ENCODE measurements at places on chromosomes 11 and 22.
A peak's percentile ranks its signal among the peaks of the same experiment; 100 is the strongest.

DNA sequence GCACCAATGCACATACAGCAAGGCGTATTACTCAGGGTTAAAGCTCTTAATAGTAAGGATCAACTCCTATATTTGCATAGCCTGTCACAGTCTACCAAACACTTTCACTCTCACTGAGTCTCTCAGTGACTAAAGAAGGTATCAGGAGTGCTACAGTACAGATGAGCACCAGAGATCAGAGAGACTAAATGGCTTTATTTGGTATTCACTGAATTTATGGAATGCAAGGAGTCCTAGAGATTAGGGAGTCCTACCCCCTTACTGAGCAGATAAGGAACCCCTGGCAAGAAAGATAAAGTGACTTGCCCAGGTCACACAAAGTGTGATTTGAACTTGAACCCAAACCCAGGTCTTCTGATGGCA, 396.4 kb upstream of the CCDC90B start:
- no peak for DNase-seq

- peak; percentile 42 for DNase-seq
These were observed 76.9 kb downstream of the PIWIL3 start for GRCh38 chr22:24697621-24698082.

- DNase-seq, result no peak
These were observed 2.6 kb downstream of the EWSR1 start for GRCh38 chr22:29270475-29271271.

DNA sequence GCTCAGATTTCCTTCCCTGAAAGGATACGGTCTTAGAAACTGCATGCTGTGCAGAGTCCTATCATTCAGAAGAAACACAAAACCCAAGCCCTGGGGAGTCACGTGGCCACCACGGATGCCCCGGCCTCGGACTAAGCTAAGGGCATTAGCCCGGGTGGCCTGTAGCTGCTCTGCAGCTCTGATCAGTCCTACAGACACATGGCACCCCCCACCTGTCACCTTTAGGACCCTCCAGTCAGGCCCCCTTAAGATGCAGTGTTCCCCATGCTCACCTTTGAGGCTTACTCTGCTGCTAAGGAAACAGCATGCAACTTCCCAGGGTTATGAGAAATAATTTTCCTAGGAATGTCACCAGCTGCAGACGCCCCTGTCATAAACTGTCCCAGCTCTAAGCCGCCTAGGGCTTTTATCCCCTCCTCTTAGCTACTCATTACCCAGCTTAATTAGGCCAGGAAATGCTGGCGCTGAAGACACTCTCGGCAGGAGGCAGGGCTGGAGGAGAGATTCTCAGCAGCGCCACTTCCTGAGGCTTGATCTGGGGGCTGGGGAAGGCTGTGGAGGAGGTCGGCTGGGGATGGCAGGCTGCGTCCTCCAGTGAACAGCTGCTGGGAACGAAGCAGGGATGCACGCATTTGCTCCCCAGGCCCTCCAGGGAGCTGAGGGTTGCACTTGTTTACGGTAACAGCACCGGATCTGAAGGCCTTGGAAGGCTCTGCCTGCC, 47.2 kb upstream of the ADA2 start:
- peak; percentile 78 for DNase-seq

DNA sequence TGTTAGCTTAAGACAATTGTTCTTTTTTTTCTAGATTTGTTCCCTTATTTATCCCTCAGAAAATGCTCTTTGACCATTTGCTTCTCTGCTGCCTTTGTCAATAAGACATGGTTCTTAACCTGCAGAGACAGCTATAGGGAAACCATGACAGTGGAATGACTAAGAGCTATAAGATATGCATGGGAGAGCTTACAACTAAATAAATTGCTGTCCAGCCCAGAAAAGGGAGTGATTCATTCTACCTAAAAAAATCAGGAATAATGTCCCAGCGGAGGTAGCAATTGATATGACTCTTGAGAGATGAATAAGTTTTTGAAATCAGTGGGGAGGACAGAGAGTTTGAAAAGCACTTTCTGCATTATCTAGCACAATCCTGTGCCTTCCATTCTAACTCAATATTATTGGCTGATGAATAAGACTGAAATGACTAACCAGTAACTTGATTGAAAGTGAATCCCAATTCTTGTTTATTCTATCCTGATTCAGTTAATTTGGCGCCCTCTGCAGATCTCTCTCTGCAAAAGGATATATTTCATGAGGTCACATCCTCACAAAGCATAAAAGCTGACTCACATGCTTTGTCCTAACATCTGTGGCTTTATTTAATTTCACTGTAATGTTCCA, 680.5 kb upstream of the API5 start:
- DNase-seq, result peak; percentile 21

- DNase-seq, result no peak
These were observed 56.8 kb downstream of the ELFN2 start for GRCh38 chr22:37370306-37370979.
